ENCODE measurements at places on chromosomes 13 and 19. TPM values are rescaled to one million over a fixed set of nuclear protein-coding genes. Genes with fewer than 3 reads are reported as not detected.

DNA sequence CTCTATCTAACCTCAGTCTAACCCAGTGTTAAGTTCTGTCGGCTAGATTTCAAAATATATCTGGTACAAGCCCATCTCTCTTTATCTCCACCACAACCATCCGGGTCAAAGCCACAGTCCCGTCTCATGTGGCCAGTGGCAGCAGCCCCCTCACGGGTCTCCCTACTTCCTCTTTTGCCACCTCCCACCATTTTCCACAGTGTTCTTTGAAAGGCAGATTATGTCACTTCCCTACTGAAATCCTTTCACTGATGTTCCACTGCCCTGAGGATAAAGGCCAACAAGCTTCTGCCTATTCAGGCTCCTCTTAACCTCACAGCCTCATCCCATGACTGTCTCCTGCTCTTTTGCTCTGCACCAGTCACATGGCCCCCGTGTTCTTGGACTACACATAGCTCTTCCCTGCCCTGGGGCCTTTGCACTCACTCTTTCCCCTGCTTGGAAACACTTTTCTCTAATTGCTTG lies 117.2 kb downstream of the UBL3 start:
- DNase-seq: no peak

DNA sequence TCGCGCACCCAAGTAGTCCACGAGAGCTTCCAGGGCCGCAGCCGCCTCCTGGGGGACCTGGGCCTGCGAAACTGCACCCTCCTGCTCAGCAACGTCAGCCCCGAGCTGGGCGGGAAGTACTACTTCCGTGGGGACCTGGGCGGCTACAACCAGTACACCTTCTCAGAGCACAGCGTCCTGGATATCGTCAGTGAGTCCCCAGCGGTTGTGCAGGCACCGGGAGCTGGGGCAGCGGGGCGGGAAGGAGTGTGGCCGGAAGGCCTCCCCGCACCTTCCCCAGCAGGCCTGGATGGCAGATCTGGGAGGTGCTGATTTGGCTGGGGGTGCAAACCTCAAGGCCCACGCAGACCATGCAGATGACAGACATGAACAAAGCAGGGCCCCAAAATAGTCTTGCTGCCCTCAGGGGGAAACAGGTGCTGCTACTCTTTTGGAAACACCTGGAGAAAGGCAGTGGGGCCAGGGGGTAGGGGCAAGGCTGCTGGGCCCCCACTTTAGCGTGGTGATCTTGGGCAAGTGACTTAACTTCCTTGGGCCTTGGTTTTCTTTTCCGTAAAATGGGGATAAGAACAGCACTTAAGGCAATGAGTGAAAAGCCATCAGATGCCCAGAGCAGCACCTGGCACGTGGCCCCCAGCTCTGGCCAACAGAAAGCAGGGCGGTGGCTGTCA lies 4.0 kb downstream of the MAG start:
- DNase-seq: no peak

DNA sequence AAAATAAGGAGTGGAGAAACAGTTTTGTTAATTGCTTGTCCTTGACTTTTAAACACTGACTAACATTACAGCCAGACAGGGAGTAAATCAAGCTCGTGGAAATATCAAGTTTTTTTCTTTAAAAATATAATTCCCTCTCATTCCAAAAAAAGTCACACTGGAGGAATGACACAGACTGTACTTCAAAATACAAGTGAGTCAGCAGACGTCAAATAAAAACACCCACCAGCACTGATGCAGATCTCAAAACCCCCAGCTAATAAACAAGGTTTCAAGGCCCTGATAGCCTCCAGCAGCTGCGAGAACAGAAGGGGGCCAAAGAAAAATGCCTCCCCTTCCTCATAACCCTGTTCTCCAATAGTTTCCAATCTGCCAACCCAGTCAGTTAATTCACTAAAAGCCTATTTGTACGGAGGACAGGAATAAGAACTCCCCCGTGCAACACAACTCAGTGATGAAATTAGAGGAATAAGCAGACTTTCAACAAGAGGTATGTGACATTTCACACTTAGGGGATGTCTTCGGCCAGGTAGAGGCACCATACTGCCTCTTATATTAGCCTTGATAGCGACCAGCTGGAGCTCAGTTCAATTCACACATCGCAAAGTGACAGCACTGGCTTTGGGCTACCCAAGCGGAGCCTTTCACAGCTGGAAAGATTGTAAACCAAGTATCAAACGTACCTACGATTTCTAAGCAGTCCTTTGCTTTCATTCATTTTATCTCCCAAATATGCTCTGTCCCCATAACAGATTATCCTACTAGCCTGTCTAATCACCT lies 561.0 kb upstream of the KLF12 start:
- DNase-seq: no peak

The FAM124A gene
- 0.50 TPM for total RNA-seq

The LILRB1 gene
- 2.6 TPM for total RNA-seq

DNA sequence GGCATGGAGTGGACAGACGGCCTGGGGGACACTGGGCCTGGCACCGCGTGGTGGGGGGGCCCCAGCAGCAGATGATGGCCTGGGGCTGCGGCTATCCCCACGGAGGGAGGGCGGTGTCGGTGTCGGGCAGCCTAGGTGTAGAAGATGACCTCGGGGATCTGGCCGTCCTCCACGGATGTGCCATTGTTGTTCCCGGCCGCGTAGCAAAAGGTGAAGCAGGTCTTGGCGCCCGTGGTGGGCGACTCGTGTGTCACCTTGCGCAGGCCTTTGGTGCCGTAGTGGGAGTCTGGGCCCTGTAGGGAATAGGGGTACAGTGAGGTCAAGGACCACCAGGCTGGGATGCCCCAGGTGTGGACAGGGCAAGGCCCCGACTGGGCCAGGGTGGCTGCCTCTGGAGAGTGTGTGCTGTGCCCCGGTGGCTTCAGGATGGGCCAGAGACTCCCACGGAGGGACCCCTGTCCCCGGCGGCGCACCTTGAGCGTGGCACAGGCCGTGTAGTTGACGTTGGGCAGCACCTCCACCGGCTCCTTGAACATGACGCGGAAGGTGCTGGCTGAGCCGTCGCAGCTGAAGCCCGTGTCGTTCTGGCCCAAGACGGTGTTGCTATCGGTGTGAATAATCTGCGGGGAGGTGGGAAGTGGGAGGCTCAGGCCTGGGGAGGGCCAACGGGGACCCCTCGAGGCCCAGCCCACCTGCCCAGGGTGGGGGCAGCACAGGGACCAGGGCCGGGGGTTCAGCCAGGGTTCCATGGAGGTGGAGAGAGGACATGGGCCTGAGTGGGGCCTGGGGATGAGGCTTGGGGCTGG lies 29.0 kb downstream of the BTBD2 start:
- DNase-seq: no peak

DNA sequence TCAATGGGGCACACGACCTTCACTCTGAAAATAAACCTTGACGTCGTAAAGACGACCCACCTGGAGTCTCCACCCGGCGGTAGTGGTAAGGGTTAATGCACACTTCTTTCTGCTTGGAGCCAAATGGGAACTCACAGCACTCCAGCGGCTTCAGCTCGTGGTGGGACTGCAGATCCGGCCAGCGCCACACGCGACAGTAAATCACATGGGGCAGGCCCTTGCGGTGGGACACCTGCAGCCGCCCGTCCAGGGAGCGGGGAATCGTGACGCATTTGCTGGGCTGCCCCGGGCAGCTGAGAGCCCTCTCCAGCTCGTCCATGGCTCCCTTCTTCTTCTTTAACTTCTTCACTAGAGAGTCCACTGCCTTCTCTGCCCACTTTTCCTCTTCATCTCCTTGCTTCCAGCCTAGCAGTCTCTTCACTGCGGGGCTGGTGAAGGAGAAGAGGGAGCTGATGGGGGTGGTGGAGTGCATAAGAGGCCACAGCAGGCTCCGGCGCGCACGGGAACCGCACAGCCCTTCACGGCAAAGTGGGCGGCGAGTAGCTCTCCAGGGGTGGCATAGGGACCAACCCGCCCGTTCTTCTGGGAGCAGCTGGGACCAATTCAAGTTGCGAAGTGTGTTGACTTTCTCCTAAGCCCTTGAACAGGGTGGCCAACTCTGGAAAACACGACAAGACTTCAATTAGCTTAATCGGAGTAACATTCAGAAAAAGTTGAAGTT lies 40.7 kb downstream of the SMAD9 start:
- no peak for DNase-seq

The SLC25A41 gene
- total RNA-seq: 0.18 TPM

- DNase-seq: no peak
These were observed 35.8 kb downstream of the STOML3 start for GRCh38 chr13:38954844-38955243.

DNA sequence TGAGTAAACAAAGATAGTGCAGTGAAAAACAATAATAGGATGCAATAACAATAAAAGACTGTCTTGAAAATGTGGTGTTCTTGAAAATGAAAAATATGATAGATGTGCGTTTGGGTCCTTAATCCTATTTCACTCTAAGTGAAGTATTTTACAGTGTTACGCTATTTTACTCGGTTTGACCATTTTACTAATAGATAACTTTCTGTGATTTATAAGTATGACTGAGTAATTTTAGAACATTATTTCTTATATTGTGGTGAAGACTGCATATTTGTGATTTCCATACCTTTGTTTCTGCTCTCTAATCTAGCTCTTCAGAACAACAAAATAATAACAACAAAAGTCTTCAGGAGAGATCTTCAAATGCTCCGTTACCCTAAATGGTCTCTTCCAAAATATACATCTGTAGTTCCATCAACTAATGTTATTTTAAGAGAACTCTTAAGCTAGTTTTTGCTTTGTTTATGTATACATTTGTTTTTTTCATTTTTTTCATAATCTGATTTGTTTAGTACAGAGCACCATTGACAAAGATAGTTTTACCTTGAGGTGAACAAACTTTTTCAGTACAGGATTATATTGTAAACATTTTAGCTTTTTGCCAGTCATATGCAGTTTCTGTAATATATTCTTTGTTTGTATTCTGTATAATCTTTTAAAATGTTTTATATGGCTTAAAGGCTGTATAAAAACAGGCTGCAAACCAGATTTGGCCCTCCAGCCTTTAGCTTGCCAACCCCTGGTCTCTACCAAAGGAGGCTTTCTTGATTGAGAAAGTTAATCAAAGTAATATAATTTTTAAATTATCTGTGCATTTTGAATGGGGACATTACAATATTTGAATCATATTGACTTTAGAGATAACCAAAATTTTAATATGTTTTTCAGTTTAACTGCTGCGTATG lies 1572.7 kb upstream of the PRR20A start:
- no peak for DNase-seq

- no peak for DNase-seq
These were observed 4.0 kb downstream of the S1PR5 start for GRCh38 chr19:10513223-10513622.

GRCh38 chr19:17091758-17092333 lies 16.3 kb downstream of the MYO9B start:
- DNase-seq: no peak

The LAIR1 gene
- total RNA-seq: 3.1 TPM

- no peak for DNase-seq
These were observed 11.4 kb upstream of the RFXAP start for GRCh38 chr13:36807616-36808015.

The TEX26 gene
- total RNA-seq: not detected

- DNase-seq: no peak
These were observed 1048.2 kb upstream of the MIR17HG start for GRCh38 chr13:90299238-90299637.

DNA sequence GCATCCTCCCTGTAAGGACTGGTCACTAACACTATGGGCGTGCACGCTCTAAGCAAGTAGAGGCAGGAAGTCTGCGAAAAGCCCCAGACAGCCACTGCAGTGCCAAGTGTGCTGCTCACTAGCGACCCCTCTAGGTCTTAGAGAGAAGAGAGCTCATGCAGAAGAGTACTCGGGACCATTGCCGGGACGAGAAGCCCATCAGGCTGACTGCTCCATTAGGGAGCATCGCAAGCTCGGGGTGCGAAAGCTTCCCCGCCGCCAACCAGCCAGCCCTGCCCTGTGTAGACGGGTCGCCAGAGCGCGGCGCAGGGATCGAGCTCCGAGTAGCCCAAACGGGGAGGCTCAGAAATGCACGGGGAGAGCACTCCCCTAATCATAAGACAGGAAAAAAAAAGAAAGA lies 16.6 kb downstream of the POU4F1 start:
- DNase-seq: no peak

The BCL3 gene
- total RNA-seq: 30.8 TPM

- no peak for DNase-seq
These were observed 42.8 kb downstream of the RNF6 start for GRCh38 chr13:26179344-26179743.

DNA sequence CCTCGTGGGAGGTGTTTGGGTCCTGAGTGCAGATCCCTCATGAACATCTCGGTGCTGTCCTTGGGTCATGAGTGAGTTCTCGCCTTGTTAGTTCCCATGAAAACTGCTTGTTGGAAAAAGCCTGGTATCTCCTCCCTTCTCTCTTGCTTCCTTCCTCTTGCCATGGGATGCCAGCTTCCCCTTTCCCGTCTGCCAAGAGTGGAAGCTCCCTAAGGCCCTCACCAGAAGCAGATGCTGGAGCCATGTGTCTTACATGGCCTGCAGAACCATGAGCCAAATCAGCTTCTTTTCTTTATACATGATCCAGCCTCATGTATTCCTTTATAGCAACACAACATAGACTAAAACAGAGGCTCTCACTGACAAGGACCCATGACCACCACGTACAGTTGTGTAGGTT lies 8.2 kb downstream of the ADGRE2 start:
- no peak for DNase-seq

- no peak for DNase-seq
These were observed 4.5 kb downstream of the ZNF787 start for GRCh38 chr19:56116606-56117005.

DNA sequence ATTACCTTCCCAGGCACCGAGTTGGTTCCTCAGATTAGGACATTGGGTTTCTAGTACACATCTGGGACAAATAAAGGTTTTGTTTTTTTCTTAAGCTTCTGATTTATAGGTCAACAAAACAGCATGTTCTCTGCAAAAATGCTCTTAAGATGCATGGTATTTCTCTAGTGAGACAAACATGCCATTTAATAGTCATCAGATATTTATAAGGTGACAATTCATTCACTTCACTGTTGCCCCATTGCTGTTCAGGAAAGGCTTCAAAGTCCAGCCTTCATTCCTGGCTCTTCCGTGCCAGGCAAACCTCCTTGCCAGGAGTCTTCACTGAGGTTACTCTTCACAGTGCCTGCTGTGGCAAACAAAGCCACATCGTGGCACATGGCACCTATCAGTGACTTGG lies 156.3 kb upstream of the FNDC3A start:
- DNase-seq: no peak

- DNase-seq: no peak
These were observed 1065.8 kb upstream of the SPRY2 start for GRCh38 chr13:81406639-81407292.

DNA sequence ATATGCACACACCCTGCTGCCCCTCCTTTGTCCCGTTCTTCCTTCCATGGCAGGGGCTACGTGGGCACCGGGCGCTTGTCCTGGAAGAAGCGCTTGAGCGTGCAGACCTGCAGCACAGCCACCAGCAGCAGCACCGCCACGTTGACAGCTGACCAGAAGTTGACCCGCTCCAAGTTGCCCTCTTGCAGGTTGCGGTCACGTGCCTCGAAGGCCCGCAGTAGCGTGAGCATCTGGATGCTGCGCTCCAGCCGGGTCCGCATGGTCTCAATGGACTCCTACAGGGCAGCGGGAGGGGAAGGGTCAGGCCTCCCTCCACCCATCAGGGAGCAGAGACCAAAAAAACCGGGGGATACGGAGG lies 3.1 kb downstream of the TMED1 start:
- DNase-seq: peak; percentile 47

Data from left lobe of liver (tissue), 2 donors.